ENCODE measurements at places on chromosomes 11 and 22.

- no peak for DNase-seq
These were observed 27.7 kb downstream of the FAM227A start for GRCh38 chr22:38628444-38628843.

GRCh38 chr22:20237480-20238440 is 30.4 kb downstream of the RTN4R start:
- no peak for DNase-seq

DNA sequence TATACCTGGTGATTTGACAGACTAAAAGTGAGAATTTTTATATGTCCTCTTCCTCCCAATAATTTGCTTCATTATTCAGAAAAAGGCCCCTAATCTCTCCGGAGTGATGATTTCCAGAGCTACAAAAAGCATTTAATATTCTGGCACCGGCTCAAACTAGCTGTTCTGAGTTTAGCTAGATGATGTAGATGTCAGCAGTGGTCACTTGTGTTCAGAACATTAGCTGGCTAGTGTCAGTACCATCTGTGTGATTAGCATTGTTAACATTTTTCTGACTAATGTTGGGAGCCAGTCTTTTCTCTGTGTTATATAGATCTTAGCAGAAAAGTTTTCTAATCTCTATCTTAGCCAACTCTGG is 68.7 kb upstream of the RRM1 start:
- DNase-seq = no peak

DNA sequence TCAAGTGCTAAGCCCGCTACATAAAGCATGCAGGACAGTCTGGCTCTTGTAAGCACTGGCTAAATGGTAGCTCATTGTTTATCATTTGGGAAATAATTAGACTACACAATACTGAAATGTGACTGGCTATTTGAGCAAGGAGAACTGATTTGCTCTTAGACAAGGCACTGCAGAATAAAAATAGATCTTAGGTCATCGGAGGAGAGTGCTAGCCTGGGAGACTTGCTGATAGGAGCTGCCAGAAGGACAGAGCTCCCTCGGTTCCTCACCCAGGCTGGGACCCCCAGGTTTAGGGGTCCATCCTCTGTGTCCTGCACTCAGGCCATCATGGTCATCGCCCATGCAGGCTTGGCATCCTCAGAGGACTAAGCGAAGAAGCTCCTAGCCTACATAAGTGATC is 184.4 kb upstream of the NCAM1 start:
- DNase-seq = no peak

- no peak for DNase-seq
These were observed 14.7 kb downstream of the MGAT3 start for GRCh38 chr22:39471381-39472141.
